ENCODE measurements at places on chromosomes 2 and 18.

GRCh38 chr2:2542316-2542715 lies 211.2 kb upstream of the MYT1L start:
- DNase-seq: no peak

DNA sequence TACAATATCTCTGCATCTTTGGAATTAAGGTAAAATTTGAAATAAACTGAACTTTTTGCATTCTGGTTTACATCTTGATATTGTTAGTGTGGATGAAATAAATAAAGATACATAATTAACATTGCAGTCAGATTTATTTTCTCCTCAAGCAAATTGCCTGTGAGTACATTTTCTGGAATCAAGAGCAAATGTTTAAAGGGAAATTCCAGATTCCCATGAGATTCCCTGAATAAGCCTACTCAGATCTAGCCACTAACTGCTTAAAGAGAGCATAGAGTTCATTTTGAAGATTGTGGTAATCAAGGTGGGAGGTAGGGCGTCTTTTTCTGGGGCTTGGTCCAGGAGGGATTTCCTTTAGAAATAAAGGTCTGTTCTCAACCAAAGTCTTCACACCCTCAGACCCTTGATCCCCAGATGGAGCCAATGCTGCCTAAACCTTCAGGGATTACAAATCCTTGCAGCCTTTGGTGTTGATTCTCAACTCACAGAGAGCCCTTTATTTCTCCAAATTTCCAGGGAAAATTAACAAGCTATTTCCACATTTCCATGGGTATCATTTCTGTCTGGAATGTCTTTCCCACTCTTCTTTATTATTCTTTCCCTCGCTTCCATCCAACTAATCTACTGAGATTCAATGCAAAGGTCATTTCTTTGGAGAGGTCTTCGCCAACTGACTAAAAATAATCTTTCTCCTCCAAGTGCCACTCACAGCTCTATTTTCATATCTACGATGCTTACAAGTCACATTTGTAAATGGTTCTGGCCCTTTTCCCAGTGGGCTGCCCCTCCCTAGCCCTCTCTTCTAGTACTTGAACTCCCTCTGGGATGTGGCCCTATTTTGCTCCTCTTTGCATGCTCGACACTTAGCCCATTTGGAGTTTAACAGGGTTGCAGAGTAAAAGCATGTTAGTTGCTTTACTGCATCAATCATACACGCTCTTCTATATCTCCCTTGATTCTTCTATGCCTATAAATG lies 79.8 kb upstream of the SPATS2L start:
- DNase-seq: no peak

GRCh38 chr2:53460347-53460746 lies 307.3 kb upstream of the CHAC2 start:
- DNase-seq: peak; percentile 17

DNA sequence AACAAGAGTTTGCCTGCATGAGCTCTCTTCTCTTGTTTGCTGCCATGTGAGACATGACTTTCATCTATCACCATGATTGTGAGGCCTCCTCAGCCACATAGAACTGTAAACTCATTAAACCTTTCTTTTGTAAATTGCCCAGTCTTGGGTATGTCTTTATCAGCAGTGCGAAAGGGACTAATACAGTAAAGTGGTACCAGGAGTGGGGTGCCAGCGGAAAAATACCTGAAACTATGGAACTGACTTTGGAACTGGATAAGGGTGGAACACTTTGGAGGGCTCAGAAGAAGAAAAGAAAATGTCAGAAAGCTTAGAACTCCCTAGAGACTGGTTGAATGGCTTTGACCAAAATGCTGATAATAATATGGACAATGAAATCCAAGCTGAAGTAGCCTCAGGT lies 260.9 kb downstream of the DSC3 start:
- DNase-seq: no peak

GRCh38 chr2:113278742-113279139 lies at the start of gene PAX8:
TSS of gene PAX8 (minus strand) at chr2:113278921. CDS start at chr2:113278394, 527 bp downstream.
- DNase-seq: no peak

GRCh38 chr2:217399291-217399690 lies 539.4 kb upstream of the TNP1 start:
- DNase-seq: no peak

DNA sequence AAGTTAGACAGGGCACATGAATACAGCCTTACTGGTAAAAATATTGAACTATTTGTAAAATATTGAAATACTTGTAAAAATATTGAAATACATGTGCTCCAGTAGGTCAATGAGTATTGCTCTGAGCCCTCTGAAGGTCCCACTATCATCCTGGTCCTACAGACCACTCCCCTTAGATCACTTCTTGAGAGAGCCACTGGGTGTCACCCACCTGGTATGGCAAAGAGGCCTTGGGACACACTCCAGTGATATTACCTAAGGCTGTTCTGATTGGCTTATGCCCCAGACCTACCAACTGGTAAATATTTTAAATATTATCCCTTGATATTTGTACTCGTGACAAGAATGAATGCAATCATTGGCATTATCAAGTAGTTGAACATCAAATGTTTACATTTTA lies 5.0 kb downstream of the THSD7B start:
- no peak for DNase-seq

DNA sequence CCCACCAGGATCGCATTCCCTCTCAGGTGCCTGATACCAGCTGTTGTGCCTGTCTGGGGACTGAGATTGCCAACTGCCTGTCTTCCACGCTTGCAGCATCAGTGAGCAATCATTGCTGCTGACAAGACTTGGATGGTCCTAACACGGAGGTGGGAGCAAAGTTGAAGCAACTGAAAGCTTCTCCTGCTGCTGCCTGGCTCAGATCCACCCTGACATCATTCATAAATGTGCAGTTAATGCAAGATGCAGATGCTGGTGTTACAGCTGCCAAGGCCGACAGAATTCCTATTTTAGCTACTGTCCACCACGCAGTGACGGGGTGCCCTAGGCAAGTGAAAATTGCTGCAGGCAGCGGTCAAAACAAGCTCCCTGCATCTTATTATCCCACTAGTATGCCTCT lies 131.4 kb downstream of the VWC2L start:
- DNase-seq: no peak

DNA sequence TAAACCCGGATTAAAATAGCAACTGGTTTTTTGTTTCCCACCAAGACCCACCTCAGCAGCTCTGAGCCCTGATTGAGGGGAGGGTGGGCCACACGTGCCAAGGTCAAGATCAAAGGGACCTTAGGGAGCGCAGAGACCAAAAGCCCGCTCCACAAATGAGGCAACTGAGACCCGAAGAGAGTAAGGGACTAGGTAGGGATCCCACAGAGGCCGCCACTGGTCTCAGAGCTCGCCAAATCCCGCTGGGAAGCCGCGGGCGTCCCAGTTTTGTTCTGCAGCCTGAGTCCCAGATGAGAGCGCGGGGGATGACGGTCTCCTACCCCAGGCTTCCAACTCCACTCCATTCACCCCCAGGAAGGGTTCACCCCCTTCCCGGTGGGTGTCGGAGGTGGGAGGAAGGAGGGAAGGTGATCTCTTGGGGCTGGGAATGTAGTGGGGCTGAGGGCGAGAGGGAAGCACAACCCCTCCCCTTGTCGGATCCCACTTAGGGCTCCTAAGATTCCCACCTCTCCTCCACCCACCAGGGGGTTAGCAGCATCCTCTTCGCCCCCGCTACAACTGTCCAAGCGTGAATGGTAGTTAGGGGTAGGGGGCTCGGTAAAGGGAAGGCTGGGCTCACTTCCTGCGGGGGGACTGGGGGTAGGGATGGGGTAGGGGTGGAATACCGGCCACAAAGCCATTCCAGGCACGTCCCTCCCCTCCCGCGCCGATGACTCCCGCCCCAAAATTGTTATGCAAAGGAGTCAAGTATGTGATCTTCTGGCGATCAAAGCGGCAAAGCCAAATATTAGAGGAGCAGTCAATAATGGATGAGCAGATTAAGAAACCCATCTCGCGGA lies 7.3 kb upstream of the EN1 start:
- DNase-seq: no peak

DNA sequence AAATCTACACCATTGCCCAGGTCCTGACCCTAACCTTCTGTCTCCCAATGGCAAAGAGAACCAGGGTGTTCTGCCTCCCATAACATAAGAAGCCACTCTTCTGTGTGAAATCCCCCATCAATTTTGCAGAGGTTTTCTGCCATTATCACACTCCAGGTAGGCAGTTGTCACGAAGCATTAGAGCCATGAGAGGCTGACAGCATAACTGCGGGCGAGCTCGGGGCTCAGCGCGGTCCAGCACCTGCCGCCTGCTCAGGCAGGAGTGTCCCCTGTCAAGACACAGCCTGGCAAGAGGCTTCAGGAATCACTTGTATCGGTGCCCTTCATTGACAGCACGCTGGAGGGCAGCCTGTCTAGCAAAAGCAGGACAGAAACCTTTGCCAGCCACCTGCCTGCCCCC lies 251.2 kb downstream of the SATB2 start:
- no peak for DNase-seq

DNA sequence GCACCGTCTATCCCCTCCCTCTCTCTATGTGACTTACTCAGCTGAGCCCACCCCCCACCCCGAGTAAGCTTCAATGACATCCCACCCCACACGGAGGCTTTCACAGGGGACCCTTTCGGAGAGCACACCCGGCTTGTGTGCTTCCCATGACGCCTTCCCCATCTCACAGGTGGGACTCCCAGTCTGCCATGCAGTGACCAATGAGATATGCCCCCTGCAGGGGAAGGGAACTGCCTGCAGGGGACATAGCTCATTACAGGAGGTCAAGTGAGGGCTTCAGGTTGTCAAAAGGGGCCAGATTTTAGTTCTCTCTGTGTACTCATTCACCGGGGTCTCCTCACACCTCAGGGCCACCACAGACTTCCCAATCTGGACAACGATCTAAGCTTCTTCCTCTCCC lies 112.6 kb downstream of the GAREM1 start:
- DNase-seq: no peak

- no peak for DNase-seq
These were observed 41.5 kb downstream of the CROCC2 start for GRCh38 chr2:240947607-240948006.

DNA sequence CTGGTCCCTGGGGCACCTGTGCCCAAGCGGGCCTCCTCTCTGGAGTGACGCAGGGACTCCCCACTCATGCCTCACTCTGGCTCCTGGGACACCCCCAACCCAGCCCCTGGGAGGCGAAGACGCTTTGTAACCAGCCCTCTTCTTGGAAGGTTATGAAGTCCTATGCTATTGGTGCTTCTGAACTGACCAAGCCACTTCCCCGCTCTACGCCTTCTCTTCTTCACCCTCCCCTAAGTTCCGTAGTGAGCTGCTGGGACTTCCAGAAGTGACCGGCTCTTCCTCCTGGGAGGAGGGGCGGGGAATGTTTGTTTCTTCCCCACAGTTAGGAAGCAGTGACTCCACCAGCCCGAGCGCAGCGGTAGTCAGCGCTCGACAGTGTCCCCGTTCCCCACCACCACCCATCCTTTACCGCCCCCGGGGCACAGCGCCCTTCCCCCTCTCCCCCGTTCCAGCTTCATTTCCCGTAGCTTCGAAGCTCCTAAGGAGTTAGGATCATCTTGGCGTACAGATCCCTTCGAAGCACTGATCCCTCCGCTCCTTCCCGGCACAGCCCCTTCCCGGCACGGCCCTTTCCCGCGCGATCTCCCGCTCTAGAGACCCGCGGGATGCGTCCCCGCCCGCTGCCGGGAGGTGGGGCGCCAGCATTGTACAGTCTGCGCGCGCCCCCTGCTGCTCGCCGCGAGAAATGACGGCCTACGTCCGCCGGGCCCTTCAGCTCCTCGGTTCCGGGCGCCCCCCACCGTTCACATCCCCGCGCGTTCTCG lies 25.3 kb upstream of the NOTO start:
- peak; percentile 91 for DNase-seq

DNA sequence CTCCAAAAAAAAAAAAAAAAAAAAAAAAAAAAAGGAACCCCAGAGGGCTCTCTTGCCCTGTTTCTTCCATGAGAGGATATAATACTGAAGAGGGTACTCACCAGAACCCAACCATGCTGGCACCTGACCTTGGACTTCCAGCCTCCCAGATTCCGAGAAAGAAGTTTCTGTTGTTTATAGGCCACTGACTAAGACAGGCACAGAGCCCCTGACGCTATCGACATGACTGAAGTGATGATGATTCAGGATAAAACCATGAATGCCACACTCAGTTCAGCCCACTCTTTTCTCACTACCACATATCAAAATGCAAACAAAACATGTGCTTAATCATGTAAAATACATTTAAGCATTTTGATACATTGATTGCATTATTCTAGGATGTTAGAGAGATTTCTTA lies 66.1 kb upstream of the CDCA7 start:
- no peak for DNase-seq

GRCh38 chr2:136495636-136496035 lies 269.7 kb upstream of the THSD7B start:
- no peak for DNase-seq

- DNase-seq: no peak
These were observed 252.2 kb downstream of the KLHL29 start for GRCh38 chr2:23637011-23637778.

DNA sequence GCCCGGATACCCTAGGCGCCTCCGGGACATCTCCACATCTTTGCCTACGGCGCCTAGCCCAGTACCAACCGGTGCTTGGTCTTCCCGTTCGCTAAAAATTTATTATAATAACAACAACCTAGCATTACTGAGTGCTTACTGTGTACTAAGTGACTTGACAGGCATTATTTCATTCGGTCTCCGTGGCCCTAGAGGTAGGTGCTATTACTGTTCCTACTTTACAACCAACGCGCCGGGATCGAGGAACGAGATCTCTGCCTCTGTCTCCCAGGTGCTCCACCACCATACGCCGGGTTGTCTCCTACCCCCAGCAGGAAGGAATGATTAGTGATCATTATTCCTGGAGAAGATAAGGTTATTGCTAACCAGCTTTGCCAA lies 657 bp upstream of the BIN1 start:
- no peak for DNase-seq

DNA sequence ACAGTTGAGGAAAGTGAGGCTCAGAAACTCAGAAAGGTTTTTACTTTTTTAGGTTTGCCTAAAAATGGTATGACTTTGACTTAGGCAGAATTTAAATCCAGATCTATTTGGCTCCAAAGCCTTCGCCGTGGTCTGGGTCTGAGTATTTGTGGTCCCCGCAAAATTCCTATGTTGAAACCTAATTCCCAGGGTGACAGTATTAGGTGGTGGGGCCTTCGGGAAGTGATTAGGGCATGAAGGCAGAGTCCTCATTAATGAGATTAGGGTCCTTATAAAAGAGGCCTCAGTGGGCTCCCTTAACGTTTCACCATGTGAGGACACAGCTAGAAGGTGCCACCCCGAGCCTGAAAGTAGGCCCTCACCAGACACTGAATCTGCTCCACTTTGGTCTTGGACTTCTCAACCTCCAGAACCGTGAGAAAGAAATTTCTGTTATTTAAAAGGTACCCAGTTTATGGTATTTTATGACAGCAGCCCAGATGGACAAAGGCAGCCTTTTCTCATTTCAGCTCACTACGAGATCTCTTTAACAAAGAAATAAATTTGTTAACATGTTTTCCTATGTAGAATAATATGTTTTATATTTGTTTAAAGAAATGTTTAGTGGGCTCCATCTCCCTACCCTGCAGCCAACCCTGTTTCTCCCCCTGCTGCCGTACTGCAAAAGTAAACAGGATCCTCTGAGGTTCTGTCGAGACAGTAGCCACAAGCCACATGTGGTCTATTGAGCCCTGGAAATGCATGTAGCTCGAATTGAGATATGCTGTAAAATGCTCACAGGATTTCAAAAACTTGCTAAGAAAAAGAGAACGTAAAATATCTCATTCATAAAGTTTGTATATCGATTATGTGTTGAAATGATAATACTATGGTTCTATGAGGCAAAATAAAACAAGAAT lies 80.6 kb downstream of the MOGAT1 start:
- DNase-seq: no peak

- DNase-seq: peak; percentile 14
These were observed 5.1 kb downstream of the IL1B start for GRCh38 chr2:112831513-112831845.

- DNase-seq: no peak
These were observed 1247.5 kb upstream of the ACVR2A start for GRCh38 chr2:146597291-146597690.

GRCh38 chr2:75729861-75730260 lies 19.1 kb upstream of the GCFC2 start:
- peak; percentile 10 for DNase-seq

All from Ammon's horn (tissue), 1 donor.